NCI-H510A (cell line): ENCODE measurements at places on chromosomes 11 and 22.

DNA sequence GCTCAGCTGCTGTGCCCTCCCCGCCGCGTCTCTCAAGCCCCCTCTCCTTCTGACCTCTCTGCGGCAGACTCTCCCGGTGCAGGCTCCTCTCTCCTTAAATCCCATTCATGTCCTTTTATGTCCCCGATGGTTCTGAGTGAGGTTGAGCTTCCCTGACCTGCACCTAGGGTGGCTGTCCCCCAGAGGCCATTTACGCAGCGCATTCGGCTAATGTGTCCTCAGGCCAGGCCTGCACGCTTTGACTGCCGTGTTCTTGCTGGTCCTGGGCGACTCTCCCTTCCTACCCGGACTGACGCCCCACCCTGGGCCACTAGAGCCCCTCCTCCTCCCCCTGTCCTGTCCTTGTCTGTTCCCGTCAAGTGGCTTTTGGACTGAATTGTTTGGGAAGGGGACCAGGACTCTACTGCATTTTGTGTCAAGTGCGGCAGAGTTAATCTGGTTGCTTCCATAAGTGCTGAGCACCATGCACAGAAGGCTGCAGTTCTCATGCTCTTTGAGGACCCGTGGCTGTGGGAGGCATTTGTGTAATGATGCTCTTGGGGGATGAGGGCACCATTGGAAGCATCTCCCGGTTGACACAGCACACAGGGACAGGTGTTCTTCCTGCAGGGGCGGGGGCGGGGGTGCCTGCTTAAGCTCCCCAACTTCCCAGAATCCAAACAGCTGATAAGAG, 37.1 kb downstream of the IGHMBP2 start:
- no peak for DNase-seq

- DNase-seq = peak; percentile 81
Measured at GRCh38 chr11:63871962-63872799, 33.3 kb downstream of the MARK2 start.

DNA sequence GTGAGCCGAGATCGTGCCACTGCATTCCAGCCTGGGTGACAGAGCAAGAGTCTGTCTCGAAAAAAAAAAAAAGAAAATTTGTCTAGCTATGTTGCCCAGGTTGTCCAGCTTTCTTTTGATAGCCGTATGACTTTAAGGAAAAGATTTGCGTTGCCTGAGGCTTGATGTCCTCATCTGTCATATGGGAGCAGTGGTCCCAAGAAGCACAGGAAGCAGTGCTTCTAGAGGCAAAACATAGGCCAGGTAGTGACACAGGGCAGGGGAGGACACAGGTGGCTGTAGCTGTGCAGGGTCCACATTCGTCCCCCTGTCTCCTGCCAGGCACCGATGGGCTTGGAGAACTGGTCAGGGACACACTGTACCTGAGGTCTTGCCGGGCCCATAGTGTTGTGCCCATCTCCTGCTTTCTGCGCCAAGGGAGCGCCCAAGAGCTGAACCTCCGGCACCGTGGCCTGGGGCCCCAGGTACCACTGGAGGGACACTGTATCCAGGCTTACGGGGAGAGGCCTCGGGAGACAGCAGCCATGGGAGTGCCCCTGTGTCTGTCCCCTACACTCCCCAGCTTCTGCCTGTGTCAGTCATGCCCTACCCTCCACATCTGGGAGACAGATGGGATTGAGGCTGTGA, 1.4 kb downstream of the LRRC74B start:
- no peak for DNase-seq

DNA sequence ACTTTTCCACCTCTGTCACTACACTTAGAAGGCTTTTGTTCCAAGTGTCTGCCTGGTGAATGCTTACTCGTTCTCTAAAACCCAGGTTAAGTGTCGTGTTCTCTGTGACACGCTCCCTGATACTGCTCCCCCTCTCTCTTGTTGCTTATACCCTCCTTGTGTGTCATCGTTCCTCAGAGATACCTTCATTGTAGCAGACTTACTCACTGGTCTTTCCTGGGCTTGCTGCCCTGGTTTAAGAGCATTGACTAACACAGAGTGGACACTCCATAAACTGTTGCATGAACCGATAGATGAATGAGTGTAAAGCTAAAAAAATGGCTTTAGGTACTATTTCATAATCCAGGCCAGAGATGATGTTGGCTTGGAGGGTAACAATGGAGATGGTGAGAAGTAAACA, 171.3 kb downstream of the GRIK4 start:
- no peak for DNase-seq

- no peak for DNase-seq
Measured at GRCh38 chr11:131626788-131627187, 256.4 kb downstream of the NTM start.

- DNase-seq = no peak
Measured at GRCh38 chr11:65868907-65869306, 3.7 kb downstream of the EFEMP2 start.

GRCh38 chr11:62413060-62413696, 5.7 kb upstream of the SCGB1A1 start:
- DNase-seq = no peak

DNA sequence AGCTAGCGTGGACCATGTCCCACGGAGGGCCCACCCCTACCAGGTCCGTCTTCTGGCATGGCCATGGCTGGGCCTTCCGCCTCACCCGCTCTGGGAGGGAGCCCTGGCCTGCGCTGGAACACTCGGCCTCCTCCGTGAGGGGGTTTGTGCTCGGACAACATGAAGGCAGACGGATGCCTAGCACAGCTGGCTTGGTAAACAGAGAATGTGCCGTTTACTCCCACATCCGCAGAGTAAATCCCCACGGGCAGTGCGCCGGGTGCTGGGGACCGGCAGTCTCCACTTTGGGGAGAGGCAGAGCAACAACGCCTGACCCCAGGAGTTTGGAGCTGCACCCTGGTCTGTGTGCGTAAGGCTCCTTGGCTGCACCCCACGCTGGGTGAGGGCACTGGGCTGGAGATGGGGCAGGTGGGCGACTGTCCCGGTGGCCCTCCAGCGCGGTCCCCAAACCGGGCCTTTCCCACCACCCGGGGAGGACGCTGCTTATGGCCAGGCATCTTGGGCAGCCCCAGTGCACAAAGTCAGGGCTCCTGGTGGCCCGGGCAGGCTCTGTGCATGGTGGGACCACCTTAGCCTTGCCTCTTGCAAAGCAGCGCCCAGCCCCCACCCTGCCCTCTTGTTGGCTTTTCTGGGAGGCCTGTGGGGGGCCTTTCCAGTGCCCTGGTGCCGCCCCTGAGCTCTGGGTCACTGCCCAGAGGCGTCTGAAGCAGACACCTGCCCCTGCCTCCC, 30.7 kb upstream of the MUC5AC start:
- no peak for DNase-seq

DNA sequence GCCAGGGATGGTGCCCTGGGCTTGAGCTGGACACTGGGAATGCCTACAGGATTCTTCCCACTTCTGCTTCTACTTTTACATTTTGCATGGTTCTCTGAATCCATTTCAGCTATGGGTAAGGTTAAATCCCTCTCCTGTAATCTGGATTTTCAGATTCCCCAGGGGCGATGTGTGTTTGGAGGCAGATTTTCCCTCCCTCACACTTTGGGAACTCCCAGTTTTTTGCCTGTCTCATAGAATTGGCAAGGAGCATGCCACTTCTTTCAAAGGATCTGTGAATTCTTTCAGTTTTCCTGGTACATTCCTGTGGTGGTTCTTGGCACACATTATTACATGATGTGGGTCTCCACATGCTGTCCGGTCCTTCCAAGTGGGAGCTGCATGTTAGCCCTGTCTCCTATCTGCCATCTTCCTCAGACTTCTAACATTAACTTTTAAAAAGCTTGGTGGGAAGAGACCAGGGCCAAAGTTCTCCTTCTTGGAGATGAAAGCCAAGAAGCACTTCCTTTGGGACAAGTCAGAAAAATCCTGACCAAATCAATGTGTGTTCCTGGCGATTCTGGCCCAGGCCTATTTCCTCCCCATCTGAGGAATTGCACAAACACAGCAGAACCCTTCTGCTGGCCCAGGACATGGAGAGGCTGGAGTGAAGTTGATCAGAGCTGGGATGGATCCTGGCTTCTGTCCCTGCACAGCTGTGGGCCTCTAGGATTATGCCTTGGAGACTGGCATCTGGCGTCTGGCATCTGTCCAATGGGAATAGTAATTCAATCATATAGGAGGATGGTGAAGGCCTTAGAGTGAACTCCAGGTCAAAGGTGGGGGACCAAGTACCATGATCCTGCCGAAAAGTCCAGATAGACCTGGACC, 5.4 kb upstream of the APOL2 start:
- no peak for DNase-seq
